Sigmoid colon (tissue), 7 donors: ENCODE measurements at places on chromosomes 7 and 10. TPM values are rescaled to one million over a fixed set of nuclear protein-coding genes. Genes with fewer than 3 reads are reported as not detected.

Gene HSPA12A
- 13.6 TPM for total RNA-seq

Gene STK32C
- total RNA-seq = 4.3 TPM

Gene PPP1R17
- total RNA-seq = not detected

- H3K36me3 ChIP-seq = no peaks in the 10 kb centered on the region
- H3K4me1 ChIP-seq = no peaks in the 10 kb centered on the region
- no peak for DNase-seq
- no peak overlapping the region for H3K27ac ChIP-seq
- no peaks in the 10 kb centered on the region for H3K27me3 ChIP-seq
Observed at GRCh38 chr7:43078794-43079193, 33.7 kb upstream of the HECW1 start.

GRCh38 chr7:47521816-47522561, 59.9 kb downstream of the TNS3 start:
- no peak overlapping the region for H3K4me3 ChIP-seq
- H3K4me1 ChIP-seq = no peaks in the 10 kb centered on the region
- H3K27me3 ChIP-seq = no peaks in the 10 kb centered on the region
- H3K27ac ChIP-seq = no peak overlapping the region

- H3K27me3 ChIP-seq = no peaks in the 10 kb centered on the region
- DNase-seq = no peak
Observed at GRCh38 chr10:88786032-88786770, 16.3 kb upstream of the LIPM start.

- DNase-seq = no peak
- no peak overlapping the region for H3K4me3 ChIP-seq
- H3K4me1 ChIP-seq = no peaks in the 10 kb centered on the region
- no peak overlapping the region for H3K27ac ChIP-seq
- H3K27me3 ChIP-seq = no peaks in the 10 kb centered on the region
- no peaks in the 10 kb centered on the region for H3K36me3 ChIP-seq
Observed at GRCh38 chr7:125122173-125122572, 192.5 kb upstream of the POT1 start.

DNA sequence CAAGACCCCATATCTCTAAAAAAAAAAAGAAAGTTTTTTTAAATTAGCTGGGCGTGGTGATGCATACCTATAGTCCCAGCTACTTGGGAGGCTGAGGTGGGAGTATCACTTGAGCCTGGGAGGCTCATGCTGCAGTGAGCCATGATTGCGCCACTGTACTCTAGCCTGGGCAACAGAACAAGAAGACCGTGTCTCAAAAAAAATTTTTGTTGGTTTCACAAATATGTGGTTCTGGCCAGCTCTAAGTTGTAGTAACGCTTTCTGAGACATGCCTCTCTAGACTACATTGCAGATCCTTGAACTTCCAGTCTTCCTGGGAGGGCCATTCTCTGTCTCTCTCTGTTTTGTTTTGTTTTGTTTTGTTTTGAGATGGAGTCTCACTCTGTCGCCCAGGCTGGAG, 24.6 kb upstream of the RHBDD2 start:
- no peaks in the 10 kb centered on the region for H3K4me1 ChIP-seq
- DNase-seq = no peak
- no peak overlapping the region for H3K4me3 ChIP-seq

DNA sequence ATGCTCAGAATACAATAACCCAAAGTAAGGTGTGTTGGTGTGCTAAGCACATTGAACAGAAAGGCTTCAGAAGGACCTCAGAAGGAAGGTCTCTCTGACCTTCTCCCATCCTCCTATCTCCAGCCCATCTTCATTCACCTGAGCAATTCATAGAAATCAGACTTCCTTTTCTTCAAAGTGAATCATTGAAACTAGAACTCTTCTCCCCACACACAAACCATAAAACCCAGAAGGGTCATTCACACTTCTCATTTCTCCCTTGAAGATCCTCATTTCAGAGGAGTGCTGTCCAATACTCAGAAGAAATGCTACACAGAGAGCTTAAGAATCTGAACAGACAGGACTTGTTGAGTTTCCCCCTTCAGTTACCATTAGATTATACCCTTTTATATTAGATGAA, 89.5 kb downstream of the VWDE start:
- H3K4me3 ChIP-seq = no peak overlapping the region
- no peak overlapping the region for H3K27ac ChIP-seq
- H3K27me3 ChIP-seq = no peaks in the 10 kb centered on the region
- H3K36me3 ChIP-seq = no peaks in the 10 kb centered on the region
- DNase-seq = no peak

GRCh38 chr7:44402401-44403060, 77.1 kb upstream of the CAMK2B start:
- H3K36me3 ChIP-seq = peaks cover 29% of the 10 kb centered on the region
- no peak overlapping the region for H3K4me3 ChIP-seq
- H3K27ac ChIP-seq = no peak overlapping the region
- no peaks in the 10 kb centered on the region for H3K4me1 ChIP-seq

GRCh38 chr7:94396037-94396431, 1.3 kb downstream of the COL1A2 start:
- peak overlapping the region; percentile 64 for H3K4me3 ChIP-seq
- peaks cover 67% of the 10 kb centered on the region for H3K4me1 ChIP-seq
- H3K27ac ChIP-seq = peak overlapping the region; percentile 89
- no peaks in the 10 kb centered on the region for H3K27me3 ChIP-seq
- no peak for DNase-seq

GRCh38 chr7:7720750-7721621, 2.6 kb upstream of the RPA3 start:
- H3K36me3 ChIP-seq = no peaks in the 10 kb centered on the region
- H3K27me3 ChIP-seq = no peaks in the 10 kb centered on the region
- no peak overlapping the region for H3K4me3 ChIP-seq
- DNase-seq = no peak

GRCh38 chr10:38032886-38033285, 22.4 kb downstream of the ZNF33A start:
- peak overlapping the region; percentile 50 for H3K27ac ChIP-seq
- H3K36me3 ChIP-seq = peaks cover 48% of the 10 kb centered on the region
- no peaks in the 10 kb centered on the region for H3K4me1 ChIP-seq
- H3K4me3 ChIP-seq = no peak overlapping the region
- no peak for DNase-seq
- H3K27me3 ChIP-seq = no peaks in the 10 kb centered on the region

DNA sequence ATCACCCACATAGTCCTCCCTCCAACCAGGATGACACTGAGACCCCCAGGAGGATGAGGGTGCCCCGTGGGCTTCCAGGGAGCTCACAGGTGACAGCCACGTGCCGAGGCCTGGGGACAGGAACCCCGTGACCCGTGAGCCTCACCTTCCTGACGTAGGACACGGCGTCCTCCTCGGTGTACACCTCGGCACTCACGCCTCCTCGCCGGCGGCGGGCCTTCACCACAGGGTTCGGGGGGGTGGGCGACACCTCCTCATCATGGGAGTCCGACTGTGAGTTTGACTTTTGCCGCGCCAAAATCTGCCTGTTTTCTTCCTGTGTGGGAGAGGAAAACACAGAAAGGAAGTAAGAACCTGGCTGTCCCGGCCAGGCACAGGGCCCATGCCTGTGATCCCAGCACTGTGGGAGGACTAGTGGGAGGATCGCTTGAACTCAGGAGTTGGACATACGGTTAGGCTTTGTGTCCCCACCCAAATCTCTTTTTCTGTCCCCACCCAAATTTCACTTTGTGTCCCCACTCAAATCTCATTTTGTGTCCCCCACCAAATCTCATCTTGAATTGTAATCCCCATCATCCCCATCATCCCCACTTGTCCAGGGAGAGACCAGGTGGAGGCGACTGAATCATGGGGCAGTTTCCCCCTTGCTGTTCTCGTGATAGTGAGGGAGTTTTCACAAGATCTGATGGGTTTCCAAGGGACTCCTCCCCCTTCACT, 45.9 kb upstream of the DNAAF5 start:
- peak; percentile 56 for DNase-seq
- H3K27me3 ChIP-seq = no peaks in the 10 kb centered on the region
- no peak overlapping the region for H3K4me3 ChIP-seq
- H3K4me1 ChIP-seq = no peaks in the 10 kb centered on the region

DNA sequence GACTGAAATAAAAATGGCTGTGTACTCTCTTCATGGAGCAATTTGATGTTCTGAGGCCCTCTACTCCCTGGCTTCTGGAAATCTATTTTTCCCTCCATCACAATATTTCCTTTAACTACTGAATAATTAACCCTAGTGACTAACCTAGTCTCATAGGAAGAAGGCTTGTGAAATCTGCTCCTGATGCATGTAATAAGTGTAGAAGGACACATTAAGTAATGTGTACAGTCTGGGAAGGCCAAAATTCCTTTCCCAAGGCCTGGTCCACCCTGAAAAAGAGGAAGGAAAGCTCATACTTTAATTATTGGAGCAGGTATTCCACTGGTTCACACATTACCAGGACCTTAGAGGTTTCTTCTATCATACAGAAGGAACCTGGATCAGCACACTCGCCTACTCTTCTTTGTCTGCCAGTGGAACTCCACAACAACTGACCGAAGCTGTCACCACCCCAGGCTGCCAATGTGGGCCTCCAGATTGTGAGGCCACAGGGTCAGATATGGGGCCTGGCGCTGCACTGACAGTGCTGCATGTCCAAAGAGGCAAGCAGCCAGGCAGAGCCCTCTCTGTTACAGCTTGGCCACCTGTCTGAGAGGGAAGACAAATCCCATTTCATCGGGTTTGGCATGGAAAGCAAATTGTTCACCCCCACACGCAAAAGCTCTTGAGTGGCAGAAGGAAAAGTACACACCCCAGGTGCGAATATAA, 54.4 kb upstream of the FAM133B start:
- peak overlapping the region; percentile 22 for H3K27ac ChIP-seq

- peak overlapping the region; percentile 78 for H3K27ac ChIP-seq
- peak; percentile 93 for DNase-seq
- peaks cover 31% of the 10 kb centered on the region for H3K4me1 ChIP-seq
- no peaks in the 10 kb centered on the region for H3K27me3 ChIP-seq
- H3K4me3 ChIP-seq = no peak overlapping the region
Observed at GRCh38 chr7:128783143-128783861, 7.7 kb upstream of the OPN1SW start.

- H3K36me3 ChIP-seq = no peaks in the 10 kb centered on the region
- H3K27me3 ChIP-seq = no peaks in the 10 kb centered on the region
- no peak overlapping the region for H3K27ac ChIP-seq
- H3K4me1 ChIP-seq = no peaks in the 10 kb centered on the region
- no peak overlapping the region for H3K4me3 ChIP-seq
Observed at GRCh38 chr10:74486659-74487058, 335.6 kb downstream of the ADK start.

GRCh38 chr10:31146491-31147209, 115.0 kb upstream of the ZNF438 start:
- H3K4me3 ChIP-seq = no peak overlapping the region
- H3K36me3 ChIP-seq = no peaks in the 10 kb centered on the region
- H3K27ac ChIP-seq = peak overlapping the region; percentile 0
- peaks cover 4% of the 10 kb centered on the region for H3K4me1 ChIP-seq

GRCh38 chr7:17132726-17133125, 165.7 kb upstream of the AHR start:
- H3K4me3 ChIP-seq = no peak overlapping the region
- no peaks in the 10 kb centered on the region for H3K27me3 ChIP-seq
- no peak overlapping the region for H3K27ac ChIP-seq
- H3K36me3 ChIP-seq = no peaks in the 10 kb centered on the region
- DNase-seq = no peak
- H3K4me1 ChIP-seq = peaks cover 4% of the 10 kb centered on the region
